ENCODE measurements at places on chromosomes 4 and X.
A peak's percentile ranks its signal among the peaks of the same experiment; 100 is the strongest.

- no peak for DNase-seq
These were observed 50.0 kb downstream of the LGI2 start for GRCh38 chr4:24980740-24981139.

DNA sequence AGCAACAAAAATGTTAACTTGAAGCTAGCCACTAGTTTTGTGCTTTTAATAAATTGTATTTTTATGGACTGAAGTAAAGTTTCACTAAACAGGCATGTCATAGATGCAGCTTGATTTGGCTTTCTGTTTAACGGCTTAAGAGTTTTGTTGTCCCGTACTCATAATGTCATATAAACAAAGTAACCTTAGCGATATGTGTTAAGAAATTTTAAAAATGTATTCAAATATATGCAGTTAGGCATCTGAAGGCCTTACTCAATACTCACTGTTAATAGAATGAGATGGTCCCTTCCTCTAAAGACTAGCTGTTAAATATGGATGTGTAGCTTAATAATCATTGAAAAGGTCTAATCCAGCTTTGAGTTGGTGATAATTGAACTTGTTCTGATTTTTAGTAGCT lies 1.0 kb upstream of the SCLT1 start:
- no peak for DNase-seq

DNA sequence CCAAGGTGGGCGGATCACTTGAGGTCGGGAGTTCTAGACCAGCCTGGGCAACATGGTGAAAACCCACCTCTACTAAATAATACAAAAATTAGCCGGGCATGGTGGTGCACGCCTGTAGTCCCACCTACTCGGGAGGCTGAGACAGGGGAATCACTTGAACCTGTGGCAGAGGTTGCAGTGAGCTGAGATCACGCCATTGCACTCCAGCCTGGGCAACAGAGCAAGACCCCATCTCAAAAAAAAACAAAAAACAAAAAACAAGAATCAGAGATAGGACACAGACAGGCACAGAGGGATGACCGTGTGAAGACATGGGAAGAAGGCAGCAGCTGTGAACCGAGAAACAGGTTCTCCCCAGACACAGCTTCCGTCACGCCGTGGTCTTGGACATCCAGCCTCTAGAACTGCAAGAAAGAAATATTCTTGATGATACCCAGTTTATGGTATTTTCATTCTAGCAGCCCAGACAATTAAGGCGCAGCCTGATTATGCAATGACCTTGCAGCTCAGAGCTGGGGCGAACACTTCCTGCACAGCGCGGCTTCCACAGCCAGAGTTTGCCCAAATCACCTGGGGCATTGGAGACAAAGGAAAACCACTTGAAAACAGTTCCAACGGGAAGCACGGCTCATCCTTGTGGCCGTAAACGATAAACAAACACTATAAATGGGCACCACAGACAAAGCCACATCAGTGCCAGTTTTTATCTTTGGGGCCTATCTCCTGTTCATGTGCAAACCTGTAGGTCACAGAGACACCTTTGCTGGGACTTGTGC lies 4.2 kb upstream of the ARSD start:
- DNase-seq: no peak

DNA sequence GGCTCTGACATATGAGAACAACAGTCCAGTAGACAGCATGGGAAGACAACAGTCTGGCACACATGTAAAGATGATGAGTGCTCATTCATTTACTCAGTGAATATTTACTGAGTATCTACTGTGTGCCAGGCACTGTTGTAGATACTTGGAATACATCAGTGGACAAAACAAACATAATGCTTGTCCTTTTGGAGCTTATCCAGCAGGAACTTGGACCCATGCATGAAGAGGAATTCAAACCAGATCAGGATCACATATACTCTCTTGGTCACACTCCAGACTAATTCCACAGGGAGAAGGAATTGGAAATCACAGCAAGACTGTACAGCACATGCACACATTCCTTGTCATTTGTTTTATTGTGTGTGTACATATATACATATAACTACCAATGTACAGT lies 217.6 kb upstream of the TTC29 start:
- DNase-seq: no peak

- no peak for DNase-seq
These were observed 1.4 kb upstream of the SMR3A start for GRCh38 chr4:70359115-70359661.

DNA sequence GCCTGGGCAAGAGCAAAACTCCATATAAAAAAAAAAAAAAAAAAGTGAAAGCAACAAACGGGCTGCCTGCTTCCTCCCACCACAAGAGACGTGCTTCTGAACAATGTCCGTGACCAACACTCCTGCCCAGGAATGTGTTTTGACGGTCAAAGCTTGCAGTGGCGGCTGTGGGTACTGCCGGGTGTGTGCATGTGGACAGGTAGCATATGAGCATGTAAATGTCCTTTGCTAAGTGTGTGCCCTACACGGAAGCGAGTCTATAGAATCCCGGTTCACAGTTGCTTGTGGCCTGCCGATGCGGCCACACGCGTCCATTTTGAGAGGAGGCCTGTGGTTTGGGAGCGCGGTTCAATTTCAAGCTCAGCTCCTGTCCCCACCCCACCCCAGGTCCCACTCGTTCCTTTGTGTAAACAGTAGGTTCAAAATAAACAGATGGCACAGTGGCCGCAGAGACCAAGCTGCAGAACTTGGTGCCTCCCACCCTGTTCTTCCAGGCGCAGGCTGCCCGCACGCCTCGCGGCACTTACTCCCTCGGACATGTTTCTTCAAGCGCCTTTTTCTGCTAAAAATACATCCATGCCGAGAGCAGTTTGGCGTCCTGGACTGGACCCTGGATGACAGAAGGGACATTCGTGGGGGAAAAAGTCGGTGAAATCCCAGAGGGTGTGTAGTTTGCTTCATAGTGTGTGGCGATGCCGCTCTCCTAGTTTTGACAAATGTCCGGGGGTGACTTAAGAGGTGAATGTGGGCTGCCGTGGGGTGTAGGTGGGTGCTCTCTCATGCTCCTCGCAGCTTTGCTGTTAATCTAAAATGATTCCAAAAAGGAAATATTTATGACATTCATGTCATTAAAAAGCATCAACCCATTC lies 11.5 kb upstream of the NKX1-1 start:
- DNase-seq: no peak

DNA sequence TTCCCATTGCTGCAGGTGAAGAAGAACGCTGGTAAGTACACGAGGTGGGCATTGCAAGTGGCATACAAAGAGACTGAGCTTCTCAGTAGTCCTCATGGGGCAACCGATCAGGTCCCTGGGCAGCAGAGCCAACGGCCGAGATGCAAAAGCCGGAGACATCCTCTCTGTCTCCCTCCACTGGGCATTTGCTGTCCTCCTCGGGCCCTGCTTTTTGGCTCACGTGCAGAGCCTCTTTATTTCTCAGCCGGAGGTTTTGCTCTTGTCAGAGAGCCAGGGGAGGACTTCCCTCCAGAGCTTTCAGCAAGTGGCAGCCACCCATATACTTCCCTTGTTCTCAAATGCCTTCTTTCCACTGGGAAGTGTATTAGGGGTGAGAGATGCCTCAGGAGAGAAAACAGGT lies 18.0 kb downstream of the STARD8 start:
- DNase-seq: no peak

GRCh38 chrX:41491267-41492004 lies 44.3 kb downstream of the NYX start:
- DNase-seq: no peak

GRCh38 chr4:3291969-3292570 lies 751 bp upstream of the RGS12 start:
- no peak for DNase-seq

- DNase-seq: no peak
These were observed 207.7 kb downstream of the RCHY1 start for GRCh38 chr4:75306506-75306905.

DNA sequence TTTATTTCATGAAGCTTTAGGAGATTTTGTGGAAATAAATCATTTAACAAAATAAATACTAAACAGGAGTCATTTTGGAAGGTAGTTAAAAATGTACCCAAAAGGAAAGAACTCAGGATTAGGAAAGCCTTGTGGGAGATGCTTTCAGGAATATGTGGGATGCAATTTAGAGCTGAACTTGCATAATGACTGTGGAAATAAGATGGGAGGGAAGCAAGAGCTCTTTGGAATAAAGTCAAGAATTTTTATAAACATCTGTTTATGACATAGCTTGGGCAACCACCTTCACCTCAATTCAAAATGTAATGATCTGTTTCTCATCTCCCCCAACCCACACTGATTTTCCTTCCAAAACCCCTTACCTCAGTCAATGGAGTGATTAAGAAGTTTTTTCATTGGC lies 623.8 kb downstream of the FAT4 start:
- DNase-seq: no peak

DNA sequence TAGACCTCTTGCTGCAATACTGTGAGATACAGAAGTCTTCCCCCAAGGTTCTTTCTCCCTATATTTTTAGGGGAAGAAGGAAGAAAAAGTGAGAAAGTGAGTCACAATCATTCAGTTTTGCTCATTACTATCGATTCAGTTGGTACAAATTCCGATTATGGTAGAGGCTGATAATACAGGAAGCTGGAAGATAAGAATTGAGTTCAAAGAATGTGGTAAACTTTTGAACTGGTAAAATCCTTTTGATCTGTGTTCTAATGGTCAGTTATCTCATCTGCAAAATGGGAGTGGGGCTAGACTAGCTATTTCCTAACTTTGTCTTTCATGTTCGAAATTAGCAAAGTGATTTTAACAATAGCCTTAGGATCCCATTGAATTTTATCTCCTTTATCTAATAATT lies 101.4 kb upstream of the FAT1 start:
- no peak for DNase-seq

DNA sequence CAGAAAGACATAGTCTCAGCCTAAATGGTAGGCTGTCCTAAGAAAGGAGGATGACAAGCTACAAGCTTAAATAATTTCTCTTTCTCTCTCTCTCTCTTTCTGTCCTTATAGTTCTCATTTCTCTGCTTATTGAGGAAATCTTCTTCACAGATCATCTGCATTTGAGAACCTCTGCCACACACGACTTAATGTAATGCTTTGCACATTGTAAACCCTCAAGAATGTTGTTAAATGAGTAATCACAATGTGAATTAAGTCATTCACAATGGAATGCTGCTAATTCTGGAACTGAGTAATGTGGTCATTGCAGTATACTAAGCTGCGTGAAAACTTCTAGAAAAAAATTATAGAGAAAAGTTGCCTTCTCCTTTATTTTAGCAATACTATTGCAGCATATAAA lies 508.9 kb upstream of the FTHL17 start:
- DNase-seq: no peak

GRCh38 chrX:104564921-104565703 lies 887 bp upstream of the IL1RAPL2 start:
- DNase-seq: no peak

DNA sequence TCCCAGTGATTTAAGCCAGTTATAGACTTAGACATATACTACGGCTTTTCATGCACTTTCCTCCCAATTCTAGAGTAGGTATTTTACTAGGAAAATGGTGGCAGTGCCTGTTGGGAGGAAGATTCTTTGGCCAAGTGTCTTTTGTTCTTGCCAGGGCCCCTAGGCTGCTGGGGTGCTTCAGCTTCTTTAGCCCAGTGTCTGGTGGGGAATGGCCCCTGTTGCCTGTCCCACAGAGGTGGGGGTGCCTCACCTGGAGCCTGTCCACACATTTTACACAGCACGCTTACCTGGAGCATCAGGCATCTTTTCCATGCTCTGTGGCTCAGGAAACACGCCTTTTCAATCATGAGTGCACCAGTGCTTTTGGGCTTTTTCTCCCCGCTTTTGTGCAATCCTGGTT lies 33.2 kb upstream of the MSANTD1 start:
- DNase-seq: no peak

GRCh38 chrX:106898462-106898861 lies 4.7 kb downstream of the RIPPLY1 start:
- peak; percentile 6 for DNase-seq

- DNase-seq: no peak
These were observed 15.0 kb downstream of the APELA start for GRCh38 chr4:164892018-164892417.

GRCh38 chrX:71618303-71618721 lies at the start of gene CXCR3:
Gene CXCR3 (minus strand): TSS chrX:71618511. CDS start chrX:71618449, 62 bp downstream.
- DNase-seq: peak; percentile 39

DNA sequence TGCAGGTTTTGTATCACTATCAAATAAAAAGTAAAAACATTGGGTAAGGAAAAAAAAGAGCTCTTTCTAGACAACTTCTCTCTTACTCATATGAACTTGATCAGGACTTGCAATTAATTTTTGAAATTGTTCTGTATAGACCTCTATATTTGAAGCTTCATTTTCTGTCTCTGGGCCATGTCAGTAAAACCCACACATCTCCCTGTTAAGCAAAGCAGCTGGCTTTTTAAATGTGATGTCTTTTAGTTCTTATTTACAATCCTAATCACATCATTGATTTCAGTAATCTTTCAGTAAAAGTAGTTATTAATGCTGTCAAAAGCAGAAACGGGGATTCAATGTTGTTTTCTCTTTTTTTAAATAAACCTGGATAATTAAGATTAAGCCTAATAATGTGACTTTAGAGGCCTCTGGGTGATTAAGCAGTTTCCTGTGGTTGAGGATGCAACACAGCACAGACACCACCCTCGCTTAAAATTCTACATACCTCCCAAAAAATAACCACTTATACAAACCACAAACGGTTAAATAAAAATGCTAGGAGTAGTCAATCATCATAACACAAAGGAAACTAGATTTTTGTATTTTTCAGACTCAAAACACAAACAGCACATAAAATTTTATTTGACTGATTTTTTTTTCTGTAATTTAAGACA lies 5.2 kb upstream of the PCDH10 start:
- DNase-seq: no peak

- no peak for DNase-seq
These were observed 30.8 kb downstream of the DIAPH2 start for GRCh38 chrX:96715481-96715880.

GRCh38 chr4:69708211-69708610 lies 52.2 kb downstream of the SULT1B1 start:
- DNase-seq: no peak

DNA sequence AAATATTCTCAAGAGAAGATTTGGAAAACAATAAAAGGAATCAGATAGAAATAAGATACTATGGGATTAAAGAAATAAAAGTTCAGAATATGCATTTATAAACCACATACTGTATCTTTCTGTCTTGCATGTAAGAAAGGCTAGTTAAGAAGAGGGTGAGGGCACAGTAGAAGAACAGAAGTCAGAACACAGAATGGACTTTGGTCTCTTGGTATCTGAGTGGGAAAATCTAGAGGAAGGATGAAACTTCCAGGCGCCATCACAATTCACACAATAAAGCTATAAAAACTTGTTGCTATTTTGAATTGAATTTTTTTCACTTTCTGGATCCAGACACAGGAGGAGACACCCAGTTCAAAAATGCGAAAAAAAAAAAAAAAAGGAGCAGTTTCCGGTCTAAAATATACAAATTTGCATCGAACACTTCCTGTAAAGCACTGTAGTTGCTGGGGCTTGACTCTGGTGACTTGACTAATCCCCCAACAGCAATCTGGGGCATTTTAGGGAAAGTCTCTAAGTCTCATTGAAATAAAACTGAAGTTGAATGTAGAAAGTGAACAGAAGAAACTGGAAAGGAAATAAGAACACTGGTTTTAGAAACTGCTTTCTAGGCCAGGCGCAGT lies 8.1 kb upstream of the NAAA start:
- no peak for DNase-seq

GRCh38 chr4:848307-848691 lies 22.4 kb upstream of the CPLX1 start:
- no peak for DNase-seq
